ENCODE measurements at places on chromosomes 2 and 18.

- DNase-seq = no peak
Measured at GRCh38 chr2:71244302-71244660, 17.4 kb upstream of the PAIP2B start.

DNA sequence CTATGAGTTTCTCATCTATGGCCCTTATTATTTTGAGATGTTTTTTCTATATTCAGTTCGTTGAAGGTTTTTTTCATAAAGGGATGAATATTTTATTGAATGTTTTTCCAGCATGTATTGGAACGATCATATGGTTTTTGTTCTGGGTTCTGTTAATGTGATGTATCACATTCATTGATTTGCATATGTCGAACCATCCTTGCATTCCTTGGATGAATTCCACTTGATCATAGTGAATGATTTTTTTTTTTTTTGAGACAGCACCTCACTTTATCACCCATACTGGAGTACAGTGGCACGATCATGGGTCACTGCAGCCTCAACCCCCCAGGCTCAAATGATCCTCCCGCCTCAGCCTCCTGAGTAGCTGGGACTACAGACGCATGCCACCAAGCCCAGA, 5.5 kb upstream of the NEMP2 start:
- no peak for DNase-seq

DNA sequence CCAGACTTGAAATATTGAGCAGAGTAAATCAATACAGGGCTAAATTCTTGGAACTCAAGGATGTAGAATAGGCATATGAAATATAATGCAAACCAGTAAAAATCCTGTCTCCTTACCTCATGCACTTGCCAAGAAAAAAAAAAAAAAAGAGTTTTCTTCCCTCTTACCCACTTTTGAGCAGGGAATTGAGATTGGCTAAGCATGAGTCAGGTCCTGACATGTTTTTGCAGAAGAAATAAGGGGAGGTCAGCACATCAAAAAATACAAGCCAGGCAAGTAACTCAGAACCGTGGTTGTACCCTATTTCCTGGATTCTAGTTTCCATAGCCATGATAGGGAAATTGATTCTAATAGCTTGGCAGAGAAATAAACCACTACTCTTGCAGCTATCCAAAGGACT, 1526.7 kb downstream of the LRP1B start:
- no peak for DNase-seq

- no peak for DNase-seq
Measured at GRCh38 chr2:195477248-195477995, 179.6 kb upstream of the SLC39A10 start.

- DNase-seq = peak; percentile 73
Measured at GRCh38 chr2:170873035-170873692, 55.9 kb upstream of the GORASP2 start.

DNA sequence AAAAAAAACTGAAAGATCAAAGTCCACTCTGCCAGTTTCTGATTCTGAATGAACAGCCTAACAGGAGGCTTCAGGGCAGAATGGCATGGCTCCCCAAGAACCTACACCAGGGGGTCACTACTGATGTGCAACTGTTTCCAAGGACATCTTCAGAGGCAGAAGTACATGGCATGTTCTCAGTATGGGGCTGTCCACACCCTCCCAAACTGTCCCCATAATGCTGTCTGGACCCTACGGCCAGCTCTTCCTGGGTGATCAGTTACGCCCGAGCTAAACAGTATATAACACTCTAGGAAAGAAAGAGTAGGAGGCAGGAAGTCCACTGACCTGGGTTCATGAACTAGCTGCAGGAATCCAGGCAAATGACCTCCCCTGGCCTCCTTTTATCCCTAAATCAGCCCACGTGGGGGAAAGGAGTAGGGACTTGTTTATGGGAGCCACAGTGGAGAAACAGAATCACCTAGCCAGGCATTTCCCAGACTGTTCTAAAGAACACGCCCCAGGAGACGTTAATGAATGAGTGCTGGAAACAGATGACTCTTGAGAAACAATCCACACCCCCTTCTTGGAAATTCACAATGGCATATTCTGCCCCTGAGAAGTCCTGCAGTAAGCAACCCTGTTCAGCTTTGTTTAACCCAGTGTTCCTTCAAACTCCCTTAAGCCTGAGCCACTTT, 2.5 kb downstream of the TMBIM1 start:
- no peak for DNase-seq

GRCh38 chr2:48519593-48519992, 10.4 kb upstream of the STON1 start:
- DNase-seq = no peak

- DNase-seq = no peak
Measured at GRCh38 chr2:179729966-179730365, 131.4 kb downstream of the ZNF385B start.

DNA sequence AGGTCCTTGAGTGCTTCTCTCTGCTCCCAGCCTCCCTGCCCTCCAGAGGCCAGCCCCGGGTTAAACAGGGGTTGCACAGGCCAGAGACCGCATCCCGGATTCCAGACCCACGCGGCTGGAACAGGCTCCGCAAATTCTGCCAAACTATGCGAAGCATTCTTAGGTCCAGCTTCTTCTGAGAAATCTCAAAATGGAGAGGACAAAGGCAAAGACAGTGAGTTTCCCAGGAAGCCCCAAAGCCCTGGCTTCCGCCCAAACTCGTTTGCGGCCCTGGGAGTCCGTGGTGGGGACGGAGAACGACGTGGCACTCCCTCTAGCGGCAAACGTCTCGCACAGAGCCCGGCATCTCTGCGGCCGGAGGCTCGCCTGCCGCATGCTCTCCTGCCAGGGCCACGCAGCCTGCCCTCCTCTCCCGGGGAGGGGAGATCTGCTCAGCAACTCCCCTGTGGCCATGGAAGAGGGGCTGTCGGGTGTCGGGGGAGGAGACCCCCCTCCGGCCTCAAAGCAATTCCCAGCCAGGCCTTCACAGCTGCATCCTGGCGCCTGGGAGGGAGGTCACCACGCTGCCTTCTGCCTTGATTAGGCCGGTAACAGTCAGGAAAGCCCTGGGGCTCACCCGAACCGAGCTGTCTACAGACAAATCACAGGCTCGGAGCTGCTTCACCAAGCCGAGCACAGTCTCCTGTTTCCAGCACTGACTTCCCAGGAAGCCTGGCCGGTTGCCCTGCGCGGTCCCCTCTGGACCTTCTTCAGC, 33.4 kb upstream of the KLHL29 start:
- peak; percentile 28 for DNase-seq

GRCh38 chr2:105879106-105879802, 134.5 kb downstream of the NCK2 start:
- DNase-seq = no peak

DNA sequence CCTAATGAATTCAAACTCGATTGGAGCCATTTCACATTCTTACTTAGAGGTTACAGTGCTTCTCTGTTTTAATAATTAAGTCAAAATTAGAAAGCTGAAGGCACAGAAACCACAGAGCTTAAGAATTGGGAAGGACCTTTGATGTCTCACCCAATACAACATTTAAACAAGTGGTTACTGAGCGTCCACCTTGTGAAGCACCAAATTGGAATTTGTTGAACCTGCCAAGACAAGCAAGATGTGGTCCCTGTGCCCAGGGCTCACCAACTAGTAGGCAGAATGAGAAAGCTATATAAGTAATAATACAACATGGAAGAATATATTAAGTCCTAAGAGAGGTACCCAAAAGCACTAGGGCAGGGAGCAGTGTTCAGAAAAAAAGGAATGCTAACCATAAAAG, 64.5 kb upstream of the NPAS2 start:
- no peak for DNase-seq

DNA sequence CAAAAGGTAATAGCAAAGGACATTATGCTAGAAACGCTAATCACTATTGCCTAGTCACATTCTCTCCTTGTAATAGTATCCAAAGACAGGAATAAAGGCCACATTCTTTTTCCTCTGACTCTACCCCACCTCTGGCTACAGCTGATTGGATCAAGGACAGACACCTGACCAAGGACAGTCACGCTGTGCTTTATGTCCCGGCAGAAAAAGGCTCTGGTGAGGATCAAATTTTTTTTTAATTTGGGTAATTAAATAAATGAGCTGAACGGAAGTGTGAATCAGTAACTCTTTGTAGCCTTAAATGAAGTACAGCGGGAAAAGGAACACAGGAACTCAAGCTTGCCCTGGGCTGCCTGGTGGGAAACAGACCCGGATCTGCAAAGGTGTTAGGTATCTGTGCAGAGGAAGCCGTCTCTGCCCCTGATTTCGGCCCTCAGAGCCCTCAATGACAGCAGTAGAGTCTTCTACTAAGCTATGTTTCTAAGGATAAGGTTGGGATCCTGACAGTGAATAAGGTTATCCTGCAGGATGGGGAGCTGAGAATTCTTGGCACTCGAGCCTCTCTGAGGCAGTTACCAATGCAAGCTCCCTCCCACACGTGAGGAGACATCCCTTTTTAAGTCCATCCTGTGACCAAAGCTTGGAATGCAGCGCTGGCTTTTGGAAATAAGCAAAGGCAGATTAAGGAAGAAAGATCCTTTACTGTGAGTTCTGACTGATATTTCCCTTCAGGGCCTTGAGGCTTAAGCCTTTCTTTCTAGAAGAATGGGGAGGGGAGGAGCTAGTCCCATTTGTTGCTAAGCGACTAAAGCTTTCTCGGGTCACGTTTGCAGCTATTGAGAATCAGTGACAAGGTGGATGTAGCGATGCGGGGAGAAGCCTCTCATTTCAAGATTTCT, 37.8 kb upstream of the IKZF2 start:
- no peak for DNase-seq

DNA sequence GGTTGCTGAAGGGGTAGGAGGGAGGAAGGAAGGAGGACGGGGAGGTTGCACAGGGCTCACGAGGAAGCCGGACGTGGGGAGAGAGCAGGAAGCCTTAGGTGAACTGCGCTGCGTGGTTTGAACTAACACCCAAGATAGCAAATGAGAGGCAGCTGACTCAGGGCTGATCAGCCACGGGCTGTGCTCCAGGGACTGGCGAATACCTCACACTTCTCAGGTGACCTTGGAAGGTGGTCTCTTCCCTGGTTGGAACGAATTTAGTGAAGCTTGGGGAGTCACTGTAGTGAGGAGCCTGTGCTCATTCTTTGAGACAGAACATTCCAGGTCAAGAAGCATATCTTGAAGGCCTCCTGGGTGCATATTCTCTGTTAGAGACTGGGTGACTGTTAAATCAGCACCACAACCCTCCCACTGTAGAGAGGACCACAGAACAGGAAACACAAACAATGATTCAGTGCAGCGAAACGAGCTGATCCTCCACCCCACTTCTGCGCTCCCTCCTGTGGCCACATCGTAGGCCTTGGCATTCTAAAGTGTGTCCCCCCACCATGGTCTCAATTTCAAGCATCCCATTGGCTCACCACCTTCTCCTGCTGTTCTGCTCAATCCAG, 33.8 kb downstream of the TOGARAM2 start:
- DNase-seq = peak; percentile 50

- DNase-seq = no peak
Measured at GRCh38 chr2:205047273-205047839, 502.1 kb downstream of the PARD3B start.

GRCh38 chr2:215493376-215493775, 57.5 kb upstream of the FN1 start:
- no peak for DNase-seq

DNA sequence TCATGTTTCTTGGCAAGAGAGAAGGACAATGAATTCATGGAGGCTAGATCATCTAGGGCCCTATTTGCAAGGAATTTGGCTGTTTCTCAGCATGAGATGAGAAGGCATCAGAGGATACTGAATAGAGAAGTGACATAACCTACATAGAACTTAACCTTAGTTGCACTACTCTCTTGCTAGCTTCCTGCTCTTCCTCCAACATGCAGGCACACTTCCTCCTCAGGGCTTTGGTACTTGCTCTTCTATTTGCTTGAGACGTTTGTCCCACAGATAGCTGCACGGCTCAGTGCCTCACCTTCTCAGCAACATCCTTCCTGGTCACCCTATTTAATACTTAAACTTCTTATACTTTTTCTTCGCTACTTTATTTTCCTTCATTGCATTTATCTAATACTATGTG, 20.0 kb upstream of the LANCL1 start:
- DNase-seq = no peak

- no peak for DNase-seq
Measured at GRCh38 chr2:3459185-3460015, 59.9 kb downstream of the ADI1 start.

DNA sequence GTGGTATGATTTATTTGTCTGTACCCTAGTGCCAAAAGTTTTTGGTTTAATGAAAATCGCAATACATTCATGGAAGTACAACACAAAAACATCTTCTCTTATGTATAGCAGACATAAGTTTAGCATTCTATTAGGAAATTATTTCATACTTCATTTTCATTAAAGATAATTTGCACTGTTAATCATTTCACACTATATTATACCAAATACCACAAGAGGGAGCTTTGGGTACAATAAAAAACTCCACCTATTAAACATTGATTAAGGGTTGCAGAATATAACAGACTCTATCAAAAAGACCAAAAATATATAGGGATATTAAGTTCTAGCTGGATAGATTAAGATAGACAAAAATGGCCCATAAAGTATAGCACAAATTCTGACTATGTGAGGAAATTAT, 79.0 kb downstream of the SLC66A3 start:
- DNase-seq = no peak

GRCh38 chr18:35646449-35646848, 64.9 kb downstream of the GALNT1 start:
- DNase-seq = no peak

DNA sequence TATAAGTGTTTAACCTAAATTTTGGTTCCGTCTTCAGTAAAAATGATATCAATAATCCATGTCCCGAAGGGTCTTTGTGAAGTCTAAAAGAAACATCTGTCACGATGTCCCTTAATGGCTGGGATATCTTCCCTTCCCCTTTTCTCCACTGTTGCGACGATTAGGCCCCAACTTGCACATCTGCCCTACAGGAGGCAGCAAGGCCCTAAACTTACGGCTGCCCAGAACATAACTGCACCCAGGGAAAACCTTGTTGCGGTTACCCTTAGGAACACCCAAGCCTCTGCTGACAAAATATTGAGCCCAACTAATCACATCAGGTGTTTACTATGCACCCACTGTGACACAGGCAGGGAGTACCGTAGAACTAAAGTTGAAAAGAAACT, 1.3 kb upstream of the SMAD2 start:
- DNase-seq = peak; percentile 14

- no peak for DNase-seq
Measured at GRCh38 chr2:148666555-148666954, 22.0 kb downstream of the EPC2 start.

GRCh38 chr2:157257312-157258252, at the start of gene GALNT5:
Gene GALNT5 (plus strand): TSS chr2:157257705. CDS start chr2:157258083, 378 bp downstream.
- no peak for DNase-seq

GRCh38 chr2:133837441-133838094, 269.3 kb upstream of the NCKAP5 start:
- DNase-seq = no peak

GRCh38 chr2:121502781-121503180, 27.9 kb upstream of the RNU4ATAC start:
- DNase-seq = no peak
